ENCODE measurements at places on chromosomes 6 and 20. TPM values are rescaled to one million over a fixed set of nuclear protein-coding genes. Genes with fewer than 3 reads are reported as not detected.

The PCED1A gene
- total RNA-seq, result 24.8 TPM

- DNase-seq, result no peak
These were observed 210.6 kb upstream of the SOX4 start for GRCh38 chr6:21382821-21383449.

The SOX18 gene
- total RNA-seq, result 40.8 TPM

The TREML2 gene
- 0.19 TPM for total RNA-seq

GRCh38 chr6:82711105-82711827, 347.6 kb downstream of the TPBG start:
- no peak for DNase-seq

DNA sequence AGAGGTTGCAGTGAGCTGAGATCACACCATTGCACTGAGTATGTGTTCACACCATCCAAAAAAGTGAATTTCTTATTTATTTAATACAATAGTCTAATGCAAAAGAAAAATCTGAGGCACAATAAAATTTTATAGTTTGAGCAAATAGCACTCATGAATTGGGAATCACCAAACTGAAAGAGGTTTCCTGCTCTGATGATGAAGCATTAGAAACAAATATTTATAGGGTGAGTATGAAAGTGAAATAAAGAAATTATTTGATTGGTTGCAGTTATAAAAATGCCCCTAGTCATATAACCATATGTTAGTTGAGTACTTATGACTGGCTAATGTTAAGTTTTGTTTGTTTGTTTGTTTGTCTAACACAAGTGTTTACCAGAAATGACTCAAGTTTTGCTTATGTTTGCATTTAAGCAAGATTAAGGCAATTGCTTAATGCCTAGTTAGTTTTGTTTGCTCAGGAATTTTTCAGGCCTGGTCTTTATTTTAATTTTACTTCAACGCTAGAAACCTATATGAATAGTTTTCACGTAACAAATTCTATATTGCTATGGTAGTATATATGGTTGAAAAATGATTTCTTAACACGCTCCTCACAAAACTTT, 151.5 kb upstream of the FAM83B start:
- no peak for DNase-seq

GRCh38 chr6:46207174-46207573, 36.4 kb upstream of the ENPP5 start:
- DNase-seq, result no peak

DNA sequence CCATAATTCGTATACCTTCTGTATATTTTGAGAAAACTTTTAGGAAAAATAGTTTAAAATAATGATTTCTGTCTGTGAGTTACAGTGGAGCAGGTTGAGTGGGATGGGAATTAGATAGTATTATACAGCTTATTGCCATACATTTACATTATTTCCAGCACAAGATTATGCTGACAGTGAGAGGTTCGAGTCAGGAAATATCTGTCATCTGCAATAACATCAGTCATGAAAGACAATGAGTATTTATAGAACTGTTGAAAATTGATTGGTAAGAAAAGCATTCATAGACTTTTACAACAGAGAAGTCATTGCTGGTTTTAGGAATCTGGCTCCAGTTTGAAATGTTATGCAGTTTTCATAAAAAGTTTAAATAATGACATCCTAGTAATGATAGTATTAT, 45.9 kb downstream of the FAM135A start:
- DNase-seq, result no peak

The SRXN1 gene
- 23.4 TPM for total RNA-seq

The HTR1E gene
- total RNA-seq, result not detected
